ENCODE measurements at places on chromosomes 1 and 21.

GRCh38 chr1:64597113-64597512 is 127.2 kb downstream of the CACHD1 start:
- DNase-seq = no peak

GRCh38 chr1:26574018-26574417 is 44.5 kb downstream of the RPS6KA1 start:
- no peak for DNase-seq

GRCh38 chr1:247304031-247304430 is 27.6 kb downstream of the ZNF496 start:
- no peak for DNase-seq

DNA sequence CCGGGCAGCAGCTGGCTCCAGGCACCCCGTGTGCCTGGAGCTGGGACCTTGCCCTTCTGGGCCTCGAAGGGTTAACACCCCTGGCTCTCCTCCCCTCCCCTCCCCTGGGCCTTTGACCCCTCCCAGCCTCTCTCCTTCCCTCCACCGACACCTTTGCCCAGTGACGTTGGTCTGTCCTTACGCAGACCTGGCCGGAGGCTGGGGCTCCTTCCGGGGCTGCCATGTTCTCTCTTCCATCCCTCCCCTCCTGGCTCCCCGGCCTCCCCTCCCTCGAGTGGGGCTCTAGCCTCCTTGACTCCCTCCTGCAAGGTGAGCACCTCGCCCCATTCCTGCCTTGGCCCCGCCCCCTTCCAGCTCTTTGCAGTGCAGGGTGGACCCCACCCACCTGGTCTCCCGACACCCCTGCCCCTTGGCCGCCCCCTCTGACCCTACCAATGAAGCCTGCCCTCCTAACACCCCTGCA is at the start of gene TMEM82:
Gene TMEM82, plus strand, starts transcription at position 161 of the 463 bp plus-strand sequence. Its CDS starts 61 bp downstream, at position 222.
- no peak for DNase-seq

GRCh38 chr1:221868593-221869303 is 126.9 kb upstream of the DUSP10 start:
- peak; percentile 32 for DNase-seq

GRCh38 chr1:66271904-66272254 is 262.1 kb upstream of the SGIP1 start:
- no peak for DNase-seq

GRCh38 chr1:229004066-229004833 is 266.7 kb upstream of the RAB4A start:
- DNase-seq = no peak

- no peak for DNase-seq
Measured at GRCh38 chr1:160879056-160879455, 5.9 kb downstream of the ITLN1 start.

DNA sequence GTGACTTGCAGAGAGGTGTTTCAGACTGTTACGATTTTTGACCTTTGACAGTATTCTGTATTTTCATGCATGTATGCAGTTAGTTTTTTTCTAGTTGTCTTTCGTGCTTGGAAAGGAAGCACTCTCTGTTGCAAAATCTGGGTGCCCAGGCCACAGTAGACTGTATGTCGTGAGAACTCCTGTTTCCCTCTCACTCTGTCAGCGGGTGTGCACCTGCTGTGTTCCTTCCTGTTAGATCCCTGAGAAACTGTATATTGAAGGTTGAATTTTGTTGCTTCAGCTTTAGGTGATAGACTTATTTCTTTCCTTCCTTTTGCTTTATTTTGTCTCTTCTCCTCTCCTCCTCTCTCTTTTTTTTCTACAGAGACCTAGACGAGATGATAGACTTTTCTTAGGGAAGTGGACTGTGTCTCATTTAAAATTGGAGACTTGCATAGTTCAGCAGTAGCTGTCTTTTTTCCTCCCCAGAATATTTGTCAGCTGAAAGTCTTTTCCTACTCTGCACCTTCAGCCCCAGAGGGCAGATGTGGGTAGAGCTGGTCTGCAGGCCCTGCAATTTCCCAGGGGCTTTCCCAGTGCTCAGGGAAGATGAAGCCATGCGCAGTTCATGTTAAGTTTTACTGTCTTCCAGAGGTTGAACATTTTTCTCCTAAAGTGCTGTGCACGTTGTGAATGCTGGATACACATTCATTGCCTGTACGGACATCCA is 1.4 kb downstream of the TRAPPC10 start:
- DNase-seq = no peak

- no peak for DNase-seq
Measured at GRCh38 chr1:212070720-212071302, 35.3 kb downstream of the DTL start.

GRCh38 chr1:210237479-210237878 is 4.9 kb downstream of the SERTAD4 start:
- DNase-seq = no peak

GRCh38 chr1:56644064-56644918 is 823 bp upstream of the PRKAA2 start:
- DNase-seq = no peak

DNA sequence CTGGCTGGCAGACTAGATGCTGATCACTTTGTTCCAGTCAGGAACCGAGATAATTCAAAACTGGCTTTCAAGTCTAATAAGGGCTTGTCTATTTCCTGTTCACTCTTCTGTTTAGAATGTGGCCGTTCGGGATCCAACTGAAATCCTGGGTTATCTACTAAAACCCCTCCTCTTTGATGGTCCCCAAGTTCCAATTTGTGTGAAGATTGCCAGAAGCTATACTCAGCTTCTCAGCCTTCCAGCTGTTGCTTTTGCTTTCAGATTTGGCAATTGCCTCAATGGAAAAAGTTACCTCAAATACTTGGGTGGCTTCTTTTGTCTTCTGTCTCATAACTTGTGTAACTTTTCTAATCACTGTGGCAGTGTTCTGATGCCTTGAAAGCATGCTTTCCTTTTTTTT is 43.7 kb downstream of the BTBD8 start:
- no peak for DNase-seq

DNA sequence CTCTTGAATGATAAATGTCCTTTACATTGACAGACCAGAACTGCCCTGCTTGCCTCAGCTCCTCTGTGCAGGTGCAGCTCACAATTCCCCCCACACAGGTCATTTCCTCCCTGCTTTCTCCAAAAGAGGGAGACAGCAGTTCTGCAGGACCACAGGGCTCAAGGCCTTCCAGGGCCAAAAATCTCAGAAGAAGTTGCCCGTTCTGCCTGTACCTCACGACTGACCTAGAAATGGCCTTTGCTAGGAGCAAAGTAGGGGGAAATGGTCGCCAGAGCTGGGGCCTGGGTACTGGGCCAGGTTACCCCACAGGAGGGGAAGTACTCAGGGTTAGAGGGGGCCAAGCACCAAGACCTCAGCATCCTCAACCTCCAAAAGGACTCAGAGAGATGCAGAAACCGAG is 11.1 kb downstream of the RNU1-2 start:
- no peak for DNase-seq

DNA sequence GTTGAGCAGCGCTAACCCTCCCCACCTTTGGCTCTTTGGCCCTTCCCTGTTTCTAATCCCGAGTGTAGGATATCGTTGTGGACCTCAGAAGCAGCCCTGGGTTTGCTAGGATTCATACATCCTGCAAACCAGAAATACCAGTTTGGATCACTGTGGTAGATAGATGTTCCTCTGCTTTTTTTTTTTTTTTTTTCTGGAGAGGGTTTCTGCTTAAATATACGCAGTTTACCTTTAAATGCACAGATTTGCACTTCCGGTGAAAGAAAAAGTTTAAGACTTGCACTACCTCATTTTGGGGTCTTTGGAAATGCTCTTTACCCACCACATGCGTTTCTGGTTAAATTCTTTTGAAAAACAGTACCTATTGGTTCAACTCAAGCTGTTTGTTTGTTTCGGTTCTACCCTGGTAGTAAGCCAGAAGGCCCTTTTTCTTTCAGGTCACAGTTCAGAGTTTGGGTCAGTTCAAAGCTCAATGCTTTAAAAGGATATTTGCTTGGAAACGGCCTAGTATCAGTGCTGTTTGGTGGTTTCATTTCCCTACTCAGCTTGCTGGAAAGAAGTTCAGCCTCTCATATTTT is 908 bp downstream of the DDI2 start:
- no peak for DNase-seq

- peak; percentile 10 for DNase-seq
Measured at GRCh38 chr1:158149577-158150269, 31.0 kb upstream of the CD1D start.

GRCh38 chr1:169527451-169528214 is 41.9 kb upstream of the SLC19A2 start:
- DNase-seq = no peak

DNA sequence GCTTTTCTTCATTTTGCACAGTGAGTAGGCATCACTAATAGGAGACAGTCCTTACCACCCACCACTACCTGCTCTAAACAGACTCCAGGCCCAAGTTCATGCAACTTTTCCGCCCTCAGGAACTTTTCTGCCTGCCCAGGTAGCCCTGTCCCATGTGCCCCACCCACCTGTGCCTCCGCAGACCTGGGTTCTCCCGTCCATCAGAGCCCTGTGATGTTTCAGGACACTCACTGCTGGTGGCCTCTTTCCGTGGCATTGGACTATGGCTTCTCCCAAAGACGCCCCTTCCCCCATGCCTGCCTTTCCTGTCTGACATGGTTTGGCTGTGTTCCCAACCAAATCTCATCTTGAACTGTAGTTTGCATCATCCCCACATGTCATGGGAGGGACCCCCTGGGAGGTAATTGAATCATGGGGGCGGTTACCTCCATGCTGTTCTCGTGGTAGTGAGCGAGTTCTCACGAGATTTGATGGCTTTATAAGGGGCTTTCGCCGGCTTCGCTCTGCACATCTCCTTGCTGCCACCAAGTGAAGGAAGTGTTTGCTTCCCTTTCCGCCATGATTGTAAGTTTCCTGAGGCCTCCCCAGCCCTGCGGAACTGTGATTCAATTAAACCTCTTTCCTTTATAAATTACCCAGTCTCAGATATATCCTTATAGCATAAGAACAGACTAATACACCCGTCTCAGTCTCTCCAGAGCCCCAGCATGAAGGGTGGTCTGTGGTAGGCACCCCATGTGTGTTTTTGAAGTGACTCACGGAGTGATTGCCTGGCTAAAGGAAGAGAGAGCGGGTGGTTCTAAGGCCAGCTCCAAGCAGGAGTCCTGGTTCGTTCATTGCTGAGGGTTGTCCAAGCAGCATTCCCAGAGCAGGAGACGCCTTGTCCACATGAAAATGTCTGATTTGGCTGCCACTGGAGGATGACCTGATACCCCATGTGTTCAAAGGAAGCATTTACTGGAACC is 86.0 kb upstream of the ZBTB40 start:
- no peak for DNase-seq

- no peak for DNase-seq
Measured at GRCh38 chr21:38227401-38227800, 29.4 kb upstream of the KCNJ15 start.

DNA sequence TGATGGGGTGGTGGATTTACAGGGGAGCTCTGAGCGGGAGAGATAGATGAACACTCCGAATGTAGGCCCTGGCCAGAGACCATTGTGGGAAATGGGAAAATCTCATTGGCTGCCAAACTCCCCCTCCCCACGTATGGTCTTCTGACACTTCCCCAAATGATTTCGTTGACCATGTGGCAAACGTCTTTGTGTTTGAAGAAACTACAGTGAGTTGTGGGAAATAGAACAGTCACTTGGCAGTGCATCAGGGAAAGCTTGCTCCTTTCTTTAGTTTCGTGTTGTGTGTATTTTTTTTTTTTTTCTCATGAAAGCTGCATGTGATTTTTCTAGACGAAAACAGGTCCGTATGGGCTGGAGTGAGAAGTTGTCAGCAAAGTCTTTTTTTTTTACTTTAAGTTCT is 25.0 kb upstream of the GRIK3 start:
- no peak for DNase-seq

DNA sequence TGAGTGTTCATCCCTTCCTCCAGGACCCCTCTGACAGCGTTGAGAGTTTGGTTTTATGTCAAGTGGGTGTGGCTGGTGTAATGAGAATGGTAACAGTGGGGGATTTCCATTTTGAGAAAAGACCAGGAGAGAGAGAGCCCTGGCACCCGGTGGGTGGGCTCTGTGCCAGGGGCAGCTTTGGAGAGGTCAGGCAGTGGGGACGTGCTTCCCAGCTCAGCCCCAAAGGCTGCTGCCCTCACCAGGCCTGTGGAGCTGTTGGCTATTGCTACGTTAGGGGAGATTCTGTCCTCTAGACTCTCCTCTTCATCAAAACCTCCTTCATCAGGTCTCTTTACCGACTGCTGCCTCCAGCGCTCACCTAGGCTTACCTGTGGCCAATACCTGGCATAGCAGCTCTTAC is 176.3 kb downstream of the PTPRU start:
- no peak for DNase-seq

DNA sequence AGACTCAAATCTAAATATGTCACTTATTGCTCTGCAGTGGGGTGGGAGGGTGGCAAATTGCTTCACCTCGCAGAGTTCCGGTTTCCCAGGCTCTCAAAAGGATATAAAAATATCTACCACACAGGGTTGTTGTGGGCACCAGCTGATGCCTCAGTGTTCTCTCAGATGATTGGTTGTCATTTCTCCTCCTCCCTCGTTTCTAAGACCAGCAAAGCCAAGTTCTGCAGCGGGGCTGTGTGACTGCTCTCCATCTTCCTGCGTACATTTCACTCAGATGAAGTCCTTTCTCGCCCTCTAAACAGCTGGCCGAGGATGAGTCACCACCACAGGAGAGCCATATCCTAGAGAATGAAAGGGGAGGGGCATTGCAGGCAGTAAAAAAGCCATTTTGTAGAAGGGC is 35.0 kb upstream of the VWA5B1 start:
- no peak for DNase-seq

- DNase-seq = no peak
Measured at GRCh38 chr1:175173531-175173930, 19.0 kb downstream of the KIAA0040 start.

DNA sequence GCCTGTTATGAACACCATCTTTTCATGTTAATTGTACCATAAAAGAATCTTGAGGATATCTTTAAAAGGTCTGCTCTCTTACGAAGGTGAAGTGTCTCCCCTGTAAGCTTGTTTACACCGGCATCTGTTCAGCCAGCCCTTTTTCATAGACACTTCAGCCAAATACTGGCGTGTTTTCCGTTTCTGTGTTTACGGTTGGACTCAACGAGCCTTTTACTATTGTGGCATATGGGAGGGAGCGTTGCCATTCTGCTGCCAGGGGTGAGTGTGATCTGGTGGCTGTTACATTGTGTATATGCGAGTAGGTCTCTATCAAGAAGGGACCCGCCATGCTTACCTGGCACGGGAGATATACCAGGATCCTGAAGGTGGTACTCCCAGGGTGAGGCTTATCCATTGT is 433.8 kb downstream of the CAMTA1 start:
- no peak for DNase-seq

DNA sequence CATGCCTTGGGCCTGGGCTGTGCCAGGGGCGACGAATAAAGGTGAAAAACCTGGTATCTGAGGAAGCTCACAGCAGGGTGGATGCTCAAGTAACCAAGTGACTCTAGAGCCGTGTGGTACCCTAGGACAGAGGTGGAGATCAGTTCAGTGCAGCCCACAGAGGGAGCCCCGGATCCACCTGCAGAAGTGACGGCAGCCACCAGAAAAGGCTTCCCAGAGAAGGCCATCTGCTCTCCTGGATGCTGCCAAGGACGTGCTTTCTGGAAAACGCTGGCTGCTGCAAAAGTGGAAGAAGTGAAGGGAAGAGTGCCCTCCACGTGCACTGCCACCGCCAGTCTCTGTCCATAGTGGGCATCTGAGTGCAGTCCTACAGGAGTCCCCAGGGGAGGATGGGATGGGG is 27.7 kb downstream of the TMCO4 start:
- no peak for DNase-seq

All from NCI-H2081 treated with DMSO at 0.1 percent for 48 hours (cell line).